ENCODE measurements at places on chromosomes 4 and X.

GRCh38 chrX:151974336-151975227, at the start of gene GABRE:
Gene GABRE, minus strand, starts transcription at chrX:151974676. Its CDS starts 51 bp downstream, at chrX:151974625.
- no peak for DNase-seq

- DNase-seq = no peak
Measured at GRCh38 chr4:53040851-53041250, 178.7 kb downstream of the RASL11B start.

- DNase-seq = no peak
Measured at GRCh38 chr4:142121448-142122350, 485.3 kb downstream of the IL15 start.

DNA sequence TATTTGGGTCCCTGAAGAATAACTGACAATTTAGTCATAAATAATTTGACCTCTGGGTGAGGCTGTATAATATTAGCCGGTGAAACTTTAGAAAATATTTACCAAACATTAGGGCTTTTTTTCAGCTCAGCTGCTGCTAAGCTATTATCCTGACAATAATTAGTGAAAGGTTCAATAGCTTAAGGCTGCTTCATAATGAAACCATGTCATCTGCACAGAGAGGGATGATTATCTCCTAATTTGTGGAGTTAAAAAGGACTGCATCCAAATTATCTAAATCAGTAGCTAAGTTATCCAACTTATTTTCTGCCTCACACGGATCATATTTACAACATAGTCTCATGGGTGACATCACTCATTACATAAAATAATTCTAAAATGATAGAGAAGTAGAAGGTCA, 1249.8 kb downstream of the RAPGEF2 start:
- DNase-seq = no peak

DNA sequence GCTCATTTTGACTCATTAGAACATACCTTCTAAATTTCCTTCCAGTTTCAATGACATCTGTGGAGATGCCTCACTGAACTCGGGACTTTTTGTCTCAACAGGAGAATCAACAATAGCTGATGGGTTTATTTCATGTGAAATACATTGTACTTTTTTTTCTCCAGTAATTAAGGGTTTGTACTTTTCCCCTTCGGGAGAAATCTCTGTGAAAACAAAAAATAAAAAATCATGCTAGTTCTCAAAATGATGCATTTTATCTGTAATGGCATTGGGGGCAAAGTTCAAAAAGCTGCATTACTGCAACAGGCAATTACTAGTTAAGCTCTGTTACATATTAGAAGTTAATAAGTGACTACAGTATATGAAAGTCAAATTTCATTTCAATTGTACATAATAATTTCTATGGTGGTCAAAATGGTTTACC, 167.3 kb upstream of the SH3RF1 start:
- DNase-seq = peak; percentile 65

GRCh38 chr4:57190601-57191481, 80.7 kb upstream of the IGFBP7 start:
- peak; percentile 41 for DNase-seq

- no peak for DNase-seq
Measured at GRCh38 chr4:107069049-107069448, 32.9 kb upstream of the DKK2 start.

GRCh38 chr4:155434904-155435303, 58.1 kb upstream of the MAP9 start:
- no peak for DNase-seq

DNA sequence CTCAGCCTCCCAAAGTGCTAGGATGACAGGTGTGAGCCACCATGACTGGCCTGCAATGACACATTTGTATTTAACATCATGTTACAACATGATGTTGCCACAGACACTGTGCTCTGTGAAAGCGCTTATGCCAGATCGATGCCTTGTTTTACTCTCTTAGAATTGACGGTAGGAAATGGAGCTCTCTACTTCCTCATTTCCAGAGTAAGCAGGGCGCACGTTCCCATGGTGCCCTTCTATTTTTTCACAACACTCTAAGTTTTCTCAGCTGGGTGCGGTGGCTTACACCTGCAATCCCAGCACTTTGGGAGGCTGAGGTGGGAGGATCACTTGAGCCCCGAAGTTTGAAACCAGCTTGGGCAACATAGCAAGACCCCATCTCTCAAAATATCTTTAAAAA, 60.7 kb upstream of the DHRSX start:
- DNase-seq = no peak

DNA sequence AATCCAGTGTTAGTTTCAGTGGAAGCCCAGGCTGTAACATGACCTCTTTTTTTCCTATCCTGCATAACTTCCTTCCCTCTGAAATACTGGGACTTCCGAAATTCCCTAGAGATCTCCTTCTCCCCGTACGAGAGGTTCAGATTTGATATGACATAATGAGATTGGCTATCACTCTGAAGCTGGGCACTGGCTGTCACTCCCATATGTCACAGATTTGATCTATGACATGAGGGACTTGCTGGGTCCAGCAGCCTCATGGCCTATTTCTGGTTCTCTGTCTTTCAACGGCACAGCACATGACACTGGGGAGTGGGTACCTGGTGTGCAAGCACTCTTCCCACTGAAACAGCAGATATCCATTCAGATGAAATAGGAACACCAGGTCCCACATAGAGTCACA, 36.7 kb downstream of the PF4 start:
- no peak for DNase-seq

DNA sequence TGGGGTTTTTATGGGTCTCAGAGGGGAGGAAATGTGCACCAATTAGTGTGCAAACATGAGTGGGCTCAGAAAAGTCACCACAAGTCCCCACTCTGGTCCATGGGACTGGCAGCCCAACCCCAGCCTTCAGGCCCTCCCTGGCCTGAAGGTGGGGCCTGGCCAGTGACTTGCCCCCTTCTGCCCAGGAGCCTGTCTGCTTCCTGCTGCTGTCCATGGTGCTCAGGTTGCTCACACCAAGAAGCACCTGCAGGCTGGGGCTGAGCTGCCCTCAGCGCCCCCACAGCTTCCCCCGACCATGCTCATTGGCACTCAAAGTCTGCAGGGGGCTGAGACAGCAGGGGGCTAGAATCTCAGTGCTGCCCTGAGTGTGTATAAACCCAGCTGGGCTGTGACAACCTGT, 30.6 kb upstream of the GC start:
- DNase-seq = peak; percentile 3

DNA sequence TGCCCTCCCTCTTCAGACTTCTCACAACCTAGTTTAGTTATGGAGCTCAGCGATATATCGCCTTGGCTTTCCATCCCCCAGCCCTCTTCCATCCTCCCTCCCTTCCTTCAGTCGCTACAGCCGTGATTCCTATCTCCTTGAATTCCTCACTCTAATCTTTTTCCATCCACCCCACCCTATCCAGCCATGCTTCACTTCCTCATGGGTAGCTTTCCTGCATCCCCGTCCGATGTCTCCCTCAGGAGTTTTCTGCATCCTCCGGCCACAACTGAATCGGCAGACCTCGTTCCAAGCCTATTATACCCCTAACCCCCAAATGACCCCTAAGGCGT, 456 bp downstream of the SNX12 start:
- DNase-seq = no peak

DNA sequence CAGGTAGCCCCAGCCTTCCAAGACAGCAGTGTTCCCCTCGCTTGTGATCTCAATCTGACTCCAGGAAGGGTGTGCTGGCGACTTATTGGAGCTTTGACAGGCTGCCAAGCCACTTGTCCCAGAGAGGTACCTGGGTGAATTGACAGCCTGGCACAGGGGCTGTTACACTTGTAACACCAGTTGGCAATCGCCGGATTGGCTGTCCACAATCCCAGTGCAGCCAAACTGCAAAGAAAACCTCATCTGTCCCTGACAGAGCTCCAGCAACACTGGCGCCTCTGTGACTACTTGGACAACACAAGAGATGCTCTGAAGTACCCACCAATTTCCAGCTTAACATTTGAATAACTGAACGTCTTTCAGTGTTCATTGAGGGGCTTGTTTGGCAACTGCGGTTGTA, 76.8 kb upstream of the PRPS1 start:
- DNase-seq = no peak

DNA sequence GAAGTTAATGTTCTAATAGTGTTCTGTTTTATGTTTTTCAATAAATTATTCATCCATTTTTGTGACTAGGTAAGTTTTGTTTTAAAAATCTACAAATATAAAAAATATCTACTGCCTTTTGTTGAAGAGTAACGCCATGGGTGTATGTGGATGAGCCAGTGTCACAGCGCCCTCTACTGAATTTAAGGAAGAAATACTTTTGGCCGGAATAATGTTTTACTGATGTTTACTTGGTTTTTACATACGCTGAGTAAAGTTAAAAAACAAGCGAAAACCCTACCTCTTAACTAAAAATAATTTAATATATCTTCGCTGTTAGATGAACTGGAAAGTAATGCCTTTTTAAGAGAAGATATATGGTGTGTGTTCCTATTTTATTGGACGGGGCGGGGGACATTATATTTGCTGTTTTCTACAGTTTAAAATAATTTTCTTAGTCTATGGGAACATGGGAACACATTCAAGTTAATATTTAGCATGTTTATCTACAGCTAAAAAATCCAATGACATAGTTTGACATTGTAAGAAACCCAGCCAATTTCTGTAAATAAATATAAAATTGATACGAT, 86.1 kb downstream of the CPE start:
- peak; percentile 50 for DNase-seq

- no peak for DNase-seq
Measured at GRCh38 chr4:34202154-34202553, 2042.2 kb downstream of the ARAP2 start.

GRCh38 chr4:103405415-103405814, 207.3 kb upstream of the CENPE start:
- DNase-seq = no peak

DNA sequence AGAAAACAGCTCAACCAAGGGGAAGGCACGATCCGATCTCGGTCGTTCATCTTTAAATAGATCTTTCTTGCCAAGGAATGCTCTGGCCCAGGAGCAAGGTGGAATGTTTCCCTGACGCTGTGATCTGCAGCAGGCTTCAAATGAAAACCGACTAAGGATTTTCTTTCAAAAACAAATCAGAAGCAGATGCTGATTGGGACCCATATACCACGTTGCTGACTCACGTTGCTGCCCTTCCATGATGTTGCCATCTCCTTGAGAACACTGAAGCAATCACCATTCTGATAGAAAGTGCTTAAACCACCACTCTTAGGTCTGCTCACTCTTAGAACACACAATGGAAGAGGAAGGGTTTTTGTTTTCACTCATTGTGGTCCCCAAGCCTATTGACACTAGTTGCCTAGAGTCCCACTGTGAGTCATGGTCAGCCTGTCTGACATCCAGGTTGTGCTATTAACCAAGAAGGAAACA, 26.1 kb downstream of the LAMTOR3 start:
- DNase-seq = no peak

GRCh38 chrX:113384628-113385027, 544.0 kb upstream of the AMOT start:
- DNase-seq = no peak
